Motor neuron (in vitro differentiated cells): ENCODE measurements at places on chromosomes 11 and 22. TPM values are rescaled to one million over a fixed set of nuclear protein-coding genes. Genes with fewer than 3 reads are reported as not detected.

GRCh38 chr11:129595038-129595962 is 219.7 kb downstream of the BARX2 start:
- peak; percentile 46 for ATAC-seq

DNA sequence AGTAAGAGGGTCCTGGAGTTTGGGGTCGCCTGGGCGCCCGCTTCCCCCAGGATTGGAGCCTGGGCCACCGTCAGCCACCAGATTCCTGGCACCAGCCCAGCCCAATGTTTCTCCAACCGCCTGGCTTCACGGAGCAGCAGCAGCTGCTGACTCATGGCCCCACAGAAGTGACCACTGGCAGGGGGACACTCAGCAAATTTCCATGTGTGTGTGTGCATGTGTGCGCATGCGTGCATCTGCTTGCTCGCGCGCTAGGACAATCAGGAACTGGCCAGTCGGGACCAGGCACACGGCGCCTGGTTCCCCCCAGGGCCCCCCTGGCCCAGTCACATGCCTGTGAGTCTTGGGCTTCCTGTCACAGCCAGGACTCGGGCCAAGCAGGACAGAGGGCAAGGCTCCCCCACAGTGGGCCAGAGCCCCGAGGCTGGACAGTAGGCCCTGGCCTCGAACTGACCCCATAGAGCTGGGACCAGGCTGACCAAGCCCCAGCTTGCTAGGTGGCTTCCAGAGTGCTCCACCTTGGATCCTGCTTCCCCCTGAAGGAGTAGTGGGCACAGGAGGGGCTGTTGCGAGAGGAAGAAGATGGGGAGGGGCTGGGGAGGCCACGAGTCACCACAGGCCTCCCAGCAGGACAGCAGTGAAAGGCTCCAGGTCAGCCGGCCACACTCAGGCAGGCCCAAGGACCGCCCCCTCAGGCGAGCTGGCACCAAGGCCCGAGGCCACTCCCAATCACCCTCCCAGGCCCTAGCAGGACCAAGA is 3.2 kb downstream of the CTSD start:
- peak; percentile 13 for ATAC-seq

- no peak for ATAC-seq
These were observed 8.4 kb downstream of the BLID start for GRCh38 chr11:122107566-122107965.

Gene MMP1
- not detected in 2 replicates for total RNA-seq

DNA sequence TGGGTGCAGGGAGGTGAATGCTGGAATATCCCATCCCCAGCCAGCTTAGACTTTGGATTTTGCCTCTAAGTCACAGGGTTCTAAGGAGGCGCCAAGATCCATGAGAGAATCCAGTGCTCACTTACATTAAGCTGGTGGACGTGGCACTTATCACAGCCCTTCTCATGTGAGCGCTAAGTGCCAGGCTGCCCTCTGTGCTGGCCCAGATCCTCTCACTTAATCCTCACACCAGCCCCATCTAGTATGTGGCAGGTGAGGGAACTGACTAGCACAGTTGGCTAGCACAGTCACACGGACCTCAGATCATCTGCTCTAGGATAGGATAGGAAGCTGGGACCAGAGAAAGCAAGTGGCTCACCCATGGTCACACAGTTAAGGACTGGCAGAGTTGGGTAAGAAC is 3.6 kb downstream of the HMOX1 start:
- no peak for ATAC-seq

DNA sequence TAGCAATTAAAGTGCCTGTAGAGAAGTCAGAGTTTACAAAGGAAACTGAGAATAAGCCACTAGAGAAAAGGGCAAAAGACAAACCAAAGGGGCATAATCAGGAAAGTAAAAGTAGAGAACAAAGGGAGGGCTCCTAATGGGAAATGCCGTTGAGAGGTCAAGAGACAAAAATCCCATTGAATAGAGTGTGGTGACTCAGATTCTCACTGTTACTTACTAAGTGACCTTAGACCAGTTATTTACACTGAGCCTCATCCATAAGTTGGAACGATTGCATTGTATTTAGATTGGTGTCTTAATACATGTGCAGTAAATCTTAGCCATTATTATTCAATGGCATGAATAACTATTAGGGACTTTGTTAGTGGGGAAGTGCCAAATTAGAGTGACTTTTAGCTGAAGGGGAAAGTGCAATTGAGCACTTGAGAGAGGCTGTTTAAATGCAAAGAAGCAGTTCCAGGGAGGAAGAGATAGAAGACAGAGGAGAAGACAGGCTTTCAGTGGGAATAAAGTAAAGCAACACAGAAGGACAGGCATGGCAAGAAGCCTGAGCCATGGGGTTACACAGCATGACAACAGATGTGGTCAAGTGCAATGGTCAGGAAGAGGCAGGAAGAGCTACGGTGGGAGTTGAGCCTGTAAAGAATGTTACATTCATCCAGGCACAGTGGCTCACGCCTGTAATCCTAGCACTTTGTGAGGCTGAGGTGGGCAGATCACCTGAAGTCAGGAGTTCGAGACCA is 82.6 kb downstream of the UBASH3B start:
- peak; percentile 56 for ATAC-seq
